ENCODE measurements at places on chromosomes 11 and 22.
A peak's percentile ranks its signal among the peaks of the same experiment; 100 is the strongest.

GRCh38 chr11:129451524-129451923 is 75.9 kb downstream of the BARX2 start:
- peak overlapping the region; percentile 29 for H3K27ac ChIP-seq
- no peak overlapping the region for H3K4me3 ChIP-seq
- no peaks in the 10 kb centered on the region for H3K36me3 ChIP-seq
- H3K4me1 ChIP-seq = no peaks in the 10 kb centered on the region

GRCh38 chr22:40401532-40401931 is 31.1 kb downstream of the SGSM3 start:
- H3K27me3 ChIP-seq = no peaks in the 10 kb centered on the region
- H3K36me3 ChIP-seq = peaks cover 9% of the 10 kb centered on the region
- no peak overlapping the region for H3K27ac ChIP-seq
- H3K4me3 ChIP-seq = no peak overlapping the region
- no peaks in the 10 kb centered on the region for H3K4me1 ChIP-seq
- no peak for DNase-seq

DNA sequence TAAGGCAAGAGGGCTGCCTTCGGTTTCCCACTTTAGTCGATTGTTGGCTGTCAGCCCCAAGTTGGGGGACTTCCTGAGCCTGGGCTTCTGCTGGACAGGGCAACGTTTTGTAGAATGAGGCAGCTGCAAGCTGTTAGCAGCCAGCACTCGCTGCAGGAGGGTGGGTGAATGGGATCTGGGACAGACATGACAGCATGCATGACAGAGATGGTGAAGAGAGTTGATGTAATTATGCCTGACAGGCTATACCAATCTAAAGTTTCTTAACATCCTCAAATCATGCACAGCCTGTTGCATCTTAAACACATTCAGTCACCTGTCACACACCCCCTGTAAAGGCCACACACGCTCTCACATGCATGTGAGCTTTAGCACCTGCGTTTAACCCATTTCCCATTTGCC is 49.2 kb downstream of the CWC15 start:
- no peak overlapping the region for H3K4me3 ChIP-seq
- no peaks in the 10 kb centered on the region for H3K4me1 ChIP-seq
- no peak for DNase-seq
- no peaks in the 10 kb centered on the region for H3K27me3 ChIP-seq
- no peak overlapping the region for H3K27ac ChIP-seq

GRCh38 chr11:127248476-127248875 is 247.9 kb upstream of the KIRREL3 start:
- H3K27me3 ChIP-seq = no peaks in the 10 kb centered on the region
- H3K4me3 ChIP-seq = no peak overlapping the region
- DNase-seq = no peak
- H3K27ac ChIP-seq = no peak overlapping the region
- H3K4me1 ChIP-seq = no peaks in the 10 kb centered on the region

GRCh38 chr11:121513807-121514206 is 61.0 kb upstream of the SORL1-AS1 start:
- no peak overlapping the region for H3K27ac ChIP-seq
- no peaks in the 10 kb centered on the region for H3K27me3 ChIP-seq
- no peak overlapping the region for H3K4me3 ChIP-seq
- no peaks in the 10 kb centered on the region for H3K4me1 ChIP-seq

- H3K27me3 ChIP-seq = no peaks in the 10 kb centered on the region
- no peaks in the 10 kb centered on the region for H3K36me3 ChIP-seq
- no peak overlapping the region for H3K27ac ChIP-seq
Measured at GRCh38 chr11:10314199-10315072, 9.6 kb downstream of the ADM start.

- peaks cover 9% of the 10 kb centered on the region for H3K36me3 ChIP-seq
- no peak overlapping the region for H3K27ac ChIP-seq
- no peaks in the 10 kb centered on the region for H3K27me3 ChIP-seq
- H3K4me1 ChIP-seq = no peaks in the 10 kb centered on the region
Measured at GRCh38 chr22:29049655-29050263, 11.9 kb downstream of the C22orf31 start.

DNA sequence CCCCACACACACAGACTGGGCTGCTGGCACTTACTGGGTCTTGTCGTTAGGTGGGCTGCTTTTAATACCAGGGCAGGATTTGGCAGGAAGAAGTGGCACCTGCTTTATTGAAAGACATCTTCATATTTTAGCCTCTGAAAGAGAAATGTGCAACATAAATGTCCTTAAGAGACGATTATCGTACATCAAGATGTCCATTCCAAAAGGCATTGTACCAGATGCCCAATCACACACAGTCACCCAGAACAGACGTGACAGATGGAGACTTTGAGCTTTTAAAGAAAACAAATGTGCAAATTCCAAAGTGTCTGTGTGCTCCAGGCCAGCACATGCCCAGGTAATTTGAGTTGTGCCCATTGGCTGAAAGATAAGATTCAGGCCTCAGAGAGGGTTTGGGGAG is 155.7 kb downstream of the RRAS2 start:
- no peak for DNase-seq
- no peaks in the 10 kb centered on the region for H3K4me1 ChIP-seq
- H3K4me3 ChIP-seq = no peak overlapping the region
- no peak overlapping the region for H3K27ac ChIP-seq

DNA sequence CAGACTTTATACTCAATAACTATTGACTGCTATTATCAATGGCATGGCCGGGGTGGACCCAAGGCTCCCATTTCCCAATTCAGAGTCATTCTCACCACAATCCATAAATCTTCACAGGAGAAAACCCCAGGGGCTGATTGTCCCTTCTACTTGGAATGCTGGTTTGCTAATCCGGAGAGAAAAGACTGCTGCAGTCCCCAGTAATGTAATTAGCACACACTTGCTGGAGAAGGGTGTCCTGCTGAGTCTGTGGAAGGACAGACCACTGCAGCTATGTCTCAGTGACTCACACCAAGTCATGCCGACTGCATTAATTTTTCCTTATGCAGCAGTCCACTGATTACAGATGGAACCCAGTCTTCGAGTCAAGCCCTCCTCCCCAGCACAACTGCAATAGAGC is 5.9 kb upstream of the ETS1 start:
- no peaks in the 10 kb centered on the region for H3K4me1 ChIP-seq
- H3K36me3 ChIP-seq = no peaks in the 10 kb centered on the region
- H3K27me3 ChIP-seq = no peaks in the 10 kb centered on the region
- no peak overlapping the region for H3K27ac ChIP-seq
